ENCODE measurements at places on chromosomes 16 and 17. TPM values are rescaled to one million over a fixed set of nuclear protein-coding genes. Genes with fewer than 3 reads are reported as not detected.

Gene PRSS22
- total RNA-seq = 0.21 TPM

Gene CHST6
- total RNA-seq = not detected

Gene KRTAP4-5
- total RNA-seq = not detected

Gene DNAH3
- total RNA-seq = not detected

Gene OR2C1
- not detected for total RNA-seq

Measured in mononuclear cell (primary cell).